CD8-positive, alpha-beta memory T cell (primary cell): ENCODE measurements at places on chromosomes 7 and 10.

DNA sequence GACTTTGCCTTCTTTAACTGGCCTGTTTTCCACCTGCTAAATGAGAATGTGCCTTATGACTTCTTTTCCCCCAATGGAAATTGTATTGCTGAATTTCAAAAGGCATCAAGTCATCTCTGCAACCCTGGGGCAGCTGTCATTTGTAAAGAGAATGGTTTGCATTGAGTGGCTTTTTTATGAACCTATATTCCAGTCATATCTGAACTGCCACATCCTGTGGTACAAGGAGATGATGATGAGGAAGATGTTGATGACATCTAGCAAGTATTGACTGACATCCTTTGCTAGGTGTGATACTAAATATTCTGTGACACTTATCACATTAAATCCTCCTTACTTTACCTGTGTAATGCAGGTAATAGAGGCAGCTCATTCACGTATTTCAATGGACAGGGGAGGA, 88.3 kb upstream of the KIAA1217 start:
- no peak for DNase-seq

GRCh38 chr7:80609751-80610150, 28.7 kb upstream of the CD36 start:
- DNase-seq = no peak

DNA sequence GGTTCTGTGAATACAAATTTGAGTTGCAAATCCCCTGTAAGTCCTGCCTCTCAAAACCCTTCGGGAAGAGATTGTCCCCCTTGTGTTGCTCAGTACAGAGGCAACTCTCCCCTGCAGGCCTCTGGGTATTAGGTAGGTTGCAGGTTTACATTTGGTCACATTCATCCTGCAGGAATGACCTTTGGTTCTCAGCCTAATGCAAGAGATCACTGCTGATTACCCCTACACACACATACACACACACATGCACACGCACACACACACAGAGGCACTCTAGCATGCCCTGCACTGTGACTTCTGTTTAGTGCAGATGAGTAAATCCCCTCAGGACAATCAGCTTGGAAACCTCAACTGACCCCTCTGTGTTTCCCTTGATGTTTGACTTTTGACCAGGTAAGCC, 69.2 kb downstream of the C10orf67 start:
- DNase-seq = no peak

DNA sequence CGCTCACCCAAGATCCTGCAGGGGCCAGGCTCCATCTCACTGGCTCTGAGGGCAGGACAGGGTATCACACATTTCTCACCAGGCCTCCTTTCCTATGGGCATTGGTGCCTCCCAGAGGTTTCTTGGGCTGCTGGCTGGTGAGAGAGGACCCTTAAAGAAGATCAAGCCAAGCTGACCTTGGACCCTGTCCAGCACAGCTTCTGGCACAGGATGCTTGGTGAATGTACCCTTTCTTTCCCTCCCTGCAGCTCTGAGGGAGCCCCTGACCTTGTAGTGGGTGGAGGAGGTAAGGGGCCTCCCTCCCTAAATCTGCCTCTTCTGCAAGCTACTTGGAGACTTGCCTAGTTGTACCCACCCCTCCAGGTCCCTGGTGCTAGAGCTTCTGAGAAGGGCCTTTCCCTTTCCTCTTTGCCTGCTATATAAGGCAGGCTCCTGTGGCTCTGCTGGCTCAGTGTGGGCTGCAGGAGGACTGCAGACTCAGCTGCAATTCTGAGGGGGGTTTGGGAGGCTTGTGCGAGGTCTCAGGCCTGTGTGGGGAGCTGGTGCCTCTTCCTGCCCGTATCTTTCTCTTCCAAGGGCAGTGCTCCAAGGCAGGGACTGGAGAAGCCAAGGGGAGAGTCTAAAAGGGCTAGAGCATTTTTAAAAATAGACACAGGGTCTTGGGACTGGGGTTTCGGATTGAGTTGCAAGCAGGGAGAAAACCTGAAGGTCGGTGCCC, 11.7 kb upstream of the TRIM8 start:
- DNase-seq = no peak

DNA sequence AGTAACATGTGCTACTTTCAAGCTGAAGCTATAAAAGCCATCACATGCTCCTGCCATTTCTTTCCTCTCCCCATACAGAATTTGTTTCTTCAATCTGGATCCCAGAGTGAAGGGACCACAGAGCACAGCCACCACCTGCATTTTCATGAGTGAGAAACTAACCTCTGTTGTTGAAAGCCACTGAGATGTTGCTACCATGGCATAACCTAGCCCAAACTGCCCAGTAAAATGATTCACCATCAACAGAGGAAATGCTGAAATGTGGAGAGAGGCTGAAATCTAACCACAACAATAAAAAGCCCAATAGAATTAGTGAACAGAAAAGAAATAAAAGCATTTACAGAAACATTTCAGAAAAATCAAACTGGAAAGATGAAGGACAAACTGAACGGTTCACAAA, 125.2 kb downstream of the AMPH start:
- DNase-seq = no peak

- DNase-seq = no peak
Observed at GRCh38 chr7:144470078-144470477, 66.6 kb upstream of the NOBOX start.

- no peak for DNase-seq
Observed at GRCh38 chr7:117011419-117012260, 58.3 kb downstream of the ST7 start.

DNA sequence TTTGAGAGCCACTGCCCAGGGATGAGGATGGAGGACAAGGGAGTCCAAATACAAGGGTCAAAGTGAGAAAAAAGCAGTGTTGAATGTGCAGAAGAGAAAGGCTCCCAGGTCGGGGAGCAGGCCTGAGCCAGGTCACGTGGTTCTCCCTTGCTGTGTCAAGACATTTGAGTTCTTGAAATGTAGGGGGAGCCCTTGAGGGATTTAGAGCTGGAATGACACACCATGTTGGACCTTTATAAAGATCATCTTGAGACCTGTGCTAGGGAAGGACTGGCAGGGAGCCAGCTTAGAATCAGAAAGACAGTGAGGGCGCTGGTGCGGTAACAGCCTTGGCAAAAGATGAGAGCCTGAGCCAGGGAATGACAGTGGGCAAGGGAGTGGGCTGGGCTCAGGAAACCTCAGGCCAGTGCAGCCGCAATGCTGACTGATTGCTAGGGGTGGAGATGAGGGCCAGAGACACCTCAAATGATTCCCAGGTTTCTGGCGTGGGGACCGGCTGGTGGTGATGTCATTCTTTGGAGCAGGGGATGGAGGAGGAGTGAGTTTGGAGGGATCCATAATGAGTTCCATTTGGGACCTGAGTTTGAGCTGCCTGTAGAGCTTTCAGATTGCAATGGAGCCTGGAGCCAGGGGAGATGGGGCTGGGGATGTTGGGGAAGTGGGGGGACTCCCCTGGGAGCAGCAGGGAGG, 120.1 kb downstream of the PTPN20 start:
- no peak for DNase-seq

GRCh38 chr7:90761584-90761983, 165.5 kb downstream of the CDK14 start:
- DNase-seq = no peak

GRCh38 chr10:118669835-118670234, 74.4 kb upstream of the PRLHR start:
- no peak for DNase-seq

DNA sequence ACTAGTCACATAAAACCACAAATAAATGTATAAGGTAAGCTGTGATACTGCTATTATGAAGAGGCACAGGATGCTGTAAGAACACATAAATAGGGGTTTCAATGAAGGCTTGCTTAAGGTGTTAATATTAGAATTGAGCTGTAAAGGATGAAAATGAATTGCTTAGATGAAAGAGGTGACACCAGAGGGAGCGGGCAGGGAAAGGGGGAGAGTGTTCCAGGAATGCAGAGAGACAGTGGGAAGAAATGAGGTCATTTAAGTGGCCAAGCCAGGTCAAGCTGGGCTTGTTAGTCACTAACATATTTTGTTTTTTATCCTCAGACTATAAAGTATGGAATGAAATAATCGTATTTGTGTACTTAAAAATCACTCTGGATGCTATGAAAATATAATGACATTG, 193.5 kb downstream of the NRG3 start:
- no peak for DNase-seq

DNA sequence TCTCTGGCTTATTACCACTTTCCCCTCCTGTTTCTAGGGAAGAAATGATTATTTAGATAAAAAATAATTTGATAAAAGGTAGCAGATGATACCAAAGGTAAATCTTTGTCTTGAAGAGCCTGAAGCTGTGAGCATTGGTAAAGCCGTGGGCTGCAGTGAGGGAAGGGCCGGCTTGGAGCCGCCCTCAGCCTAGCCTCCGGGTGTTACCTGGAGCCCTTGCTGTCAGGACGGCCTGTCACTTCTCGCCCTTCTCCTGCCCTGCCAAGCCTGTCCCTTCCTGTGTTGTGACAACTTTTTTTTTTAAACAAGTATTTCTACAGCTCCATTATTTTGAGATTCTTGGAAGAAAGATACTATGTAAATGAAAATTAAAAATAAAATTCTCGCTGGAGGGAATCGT, 7.0 kb downstream of the CUX1 start:
- no peak for DNase-seq

GRCh38 chr7:16455591-16455990, 9.9 kb downstream of the SOSTDC1 start:
- no peak for DNase-seq

DNA sequence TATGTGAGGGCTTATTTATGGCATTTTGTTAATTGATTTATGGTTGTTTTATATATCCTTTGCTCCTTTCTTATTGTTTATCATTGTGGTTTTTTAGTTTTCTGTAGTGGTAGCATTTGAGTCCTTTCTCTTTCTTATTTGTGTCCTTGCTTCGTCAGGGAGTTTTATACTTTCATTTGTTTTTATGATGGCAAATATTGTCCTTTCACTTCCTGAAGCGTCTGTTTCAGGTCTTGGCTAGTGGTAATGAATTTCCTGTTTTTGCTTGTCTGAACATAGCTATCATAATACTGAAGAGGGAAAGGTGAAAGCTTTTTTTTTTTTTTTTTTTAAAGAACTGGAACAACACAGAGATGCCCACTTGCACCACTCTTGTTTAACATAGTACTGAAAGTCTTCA, 228.2 kb downstream of the ATRNL1 start:
- DNase-seq = no peak

GRCh38 chr10:25017154-25017590, 760 bp downstream of the THNSL1 start:
- no peak for DNase-seq

DNA sequence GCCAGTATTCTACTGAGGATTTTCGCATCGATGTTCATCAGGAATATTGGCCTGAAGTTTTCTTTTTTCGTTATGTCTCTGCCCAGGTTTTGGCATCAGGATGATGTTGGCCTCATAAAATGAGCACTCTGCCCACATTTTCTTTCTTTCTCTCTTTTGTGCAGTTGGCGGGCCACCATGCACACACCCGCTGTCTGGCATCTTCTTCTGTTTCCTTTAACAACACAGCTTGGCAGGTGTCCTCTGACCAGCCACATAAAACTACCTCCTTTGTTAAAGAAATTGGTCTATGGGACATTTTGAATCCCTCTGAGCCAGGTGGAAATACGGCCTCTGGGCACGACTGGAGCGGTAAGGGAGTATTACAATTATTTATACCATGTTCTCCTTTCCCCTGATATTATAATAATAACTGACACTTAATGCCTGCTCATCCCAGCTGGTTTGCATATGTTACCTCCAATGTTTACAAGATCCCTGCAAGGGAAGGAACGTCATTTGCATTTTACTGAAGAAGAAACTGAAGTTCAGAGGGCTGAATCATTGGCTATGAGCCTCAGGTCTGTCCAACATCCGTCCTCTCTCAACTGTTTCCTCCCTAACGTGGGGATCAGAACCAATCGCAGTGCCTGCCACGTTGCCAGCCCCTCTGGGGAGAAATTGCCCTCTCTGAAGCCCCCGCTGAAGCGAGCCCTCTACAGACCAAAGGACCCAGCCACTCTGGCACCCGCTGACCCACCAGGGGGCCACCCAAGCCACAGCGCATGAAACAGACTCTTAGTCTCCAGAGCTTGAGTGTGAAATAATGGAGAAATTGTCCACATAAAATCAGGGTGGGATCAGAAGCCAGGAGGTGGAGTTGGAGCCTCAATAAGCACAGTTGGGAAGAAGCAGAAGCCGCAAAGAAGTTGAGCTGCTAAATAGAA, 125.0 kb upstream of the FOXK1 start:
- DNase-seq = no peak

DNA sequence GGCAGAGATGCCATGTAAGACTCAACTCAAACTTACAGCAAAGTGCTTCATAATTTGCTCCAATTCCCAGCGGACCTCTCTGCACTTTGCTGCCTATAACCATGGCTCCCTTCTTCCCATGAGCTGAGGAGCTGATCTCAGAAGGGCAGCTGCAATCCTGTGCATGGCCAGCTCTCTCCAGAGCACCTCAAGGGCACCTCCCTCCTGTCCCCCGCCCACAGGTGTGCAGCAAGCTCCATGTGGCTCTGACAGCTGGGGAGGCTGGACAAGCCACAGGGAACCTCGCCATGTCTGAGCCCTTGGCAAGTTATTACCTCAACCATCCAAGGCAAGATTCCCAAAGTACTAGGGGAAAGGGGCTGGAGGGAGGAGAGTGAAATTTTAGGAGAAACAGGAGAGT, 61.1 kb upstream of the DDC start:
- no peak for DNase-seq

DNA sequence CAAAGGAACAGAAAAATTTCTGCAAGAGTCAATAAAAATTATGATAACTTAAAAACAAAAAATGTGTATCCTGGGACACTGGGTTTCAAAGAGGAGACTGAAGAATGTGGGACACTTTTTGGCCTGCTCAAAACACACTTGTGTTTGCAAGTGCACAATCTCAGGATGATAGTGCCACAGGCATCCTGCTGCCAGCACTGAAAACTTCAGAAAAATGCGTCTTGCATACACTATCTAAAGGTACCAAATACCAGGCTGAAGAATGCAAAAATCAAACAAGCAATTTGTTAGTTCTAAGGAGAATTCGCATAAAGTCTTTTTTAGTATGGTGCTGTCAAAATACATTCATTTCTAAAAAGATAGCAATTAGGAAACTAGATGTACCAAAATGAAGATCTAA, 38.1 kb downstream of the WASL start:
- no peak for DNase-seq
